ENCODE measurements at places on chromosomes 13 and 19.

DNA sequence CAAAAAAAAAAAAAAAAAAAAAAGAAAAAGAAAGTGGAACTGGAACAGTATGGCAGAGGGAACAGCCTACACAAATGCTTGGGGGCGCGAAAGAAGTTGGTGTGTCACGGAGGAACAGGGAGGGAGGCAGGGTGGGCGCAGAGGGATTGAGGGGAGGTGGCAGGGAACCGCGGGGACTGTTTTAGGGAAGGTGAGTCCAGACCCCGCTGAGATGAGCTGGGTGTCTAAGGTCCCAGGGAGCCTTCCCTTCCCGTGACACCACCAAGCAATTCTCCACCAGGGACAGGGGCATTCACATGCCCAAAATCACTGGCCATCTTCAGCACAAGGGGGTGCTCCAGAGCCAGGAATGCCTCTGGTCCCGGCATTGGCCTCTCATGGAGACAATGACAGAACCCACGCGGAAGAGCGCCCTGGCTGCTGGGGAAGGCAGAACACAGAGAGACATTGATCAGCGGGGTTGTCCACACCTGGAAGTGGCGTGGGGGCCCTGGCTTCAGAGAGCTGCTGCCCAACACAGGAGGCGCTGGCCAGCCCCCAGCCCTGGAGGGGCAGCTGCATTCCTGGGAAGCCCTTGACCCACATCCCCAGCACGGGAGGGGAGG lies 6.9 kb downstream of the PEAK3 start:
- DNase-seq, result no peak

GRCh38 chr19:2744113-2744512 lies 4.3 kb upstream of the SLC39A3 start:
- DNase-seq, result no peak

GRCh38 chr19:31274251-31275067 lies 74.8 kb downstream of the TSHZ3 start:
- no peak for DNase-seq

- DNase-seq, result no peak
These were observed 6.0 kb downstream of the KANK2 start for GRCh38 chr19:11191273-11191755.

GRCh38 chr13:26457212-26457611 lies 100.3 kb upstream of the WASF3 start:
- DNase-seq, result no peak

GRCh38 chr13:74299721-74300120 lies 165.5 kb upstream of the KLF12 start:
- no peak for DNase-seq

DNA sequence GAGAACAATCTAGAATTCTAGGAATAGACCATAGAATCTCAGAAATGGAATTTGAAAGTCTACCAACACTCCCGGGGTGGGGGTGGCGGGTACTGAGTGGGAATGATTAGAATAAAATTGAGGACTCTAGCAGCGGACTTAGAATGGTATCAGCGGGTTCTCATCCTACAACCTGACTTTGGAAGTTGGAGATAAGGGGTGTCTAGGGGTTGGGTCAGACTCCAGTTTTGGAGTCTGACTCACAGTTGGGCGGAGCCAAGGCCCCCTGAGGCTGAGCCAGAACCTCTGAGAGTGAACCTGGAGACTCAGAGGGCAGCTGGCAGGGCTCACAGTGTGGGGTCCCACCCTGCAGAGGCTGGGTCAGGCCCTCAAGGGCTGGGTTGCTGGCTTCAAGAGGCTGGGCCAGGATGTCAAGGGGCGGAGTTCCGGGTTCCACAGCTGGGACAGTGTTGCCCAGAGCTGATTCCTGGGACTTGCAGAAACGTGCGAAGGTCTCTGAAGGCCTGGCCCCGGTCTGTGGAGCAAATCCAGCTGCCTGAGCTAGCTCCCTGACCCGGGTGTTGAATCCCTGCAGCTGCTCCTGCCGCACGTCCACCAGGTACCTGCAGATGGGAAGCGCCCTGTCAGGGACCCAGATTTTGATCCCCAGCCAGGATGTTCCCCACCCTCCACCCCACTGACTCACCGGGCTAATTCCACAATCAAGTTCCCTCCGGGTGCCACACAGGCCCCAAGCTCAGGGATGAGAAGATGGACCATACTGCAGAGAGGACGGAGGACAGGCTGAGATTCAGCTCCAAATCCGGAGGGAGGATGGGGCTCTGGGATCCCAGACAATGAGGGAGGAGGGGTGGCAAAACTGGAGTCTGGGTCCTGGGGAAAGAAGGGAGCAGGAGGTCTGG lies 1.6 kb upstream of the TNNI3 start:
- no peak for DNase-seq

DNA sequence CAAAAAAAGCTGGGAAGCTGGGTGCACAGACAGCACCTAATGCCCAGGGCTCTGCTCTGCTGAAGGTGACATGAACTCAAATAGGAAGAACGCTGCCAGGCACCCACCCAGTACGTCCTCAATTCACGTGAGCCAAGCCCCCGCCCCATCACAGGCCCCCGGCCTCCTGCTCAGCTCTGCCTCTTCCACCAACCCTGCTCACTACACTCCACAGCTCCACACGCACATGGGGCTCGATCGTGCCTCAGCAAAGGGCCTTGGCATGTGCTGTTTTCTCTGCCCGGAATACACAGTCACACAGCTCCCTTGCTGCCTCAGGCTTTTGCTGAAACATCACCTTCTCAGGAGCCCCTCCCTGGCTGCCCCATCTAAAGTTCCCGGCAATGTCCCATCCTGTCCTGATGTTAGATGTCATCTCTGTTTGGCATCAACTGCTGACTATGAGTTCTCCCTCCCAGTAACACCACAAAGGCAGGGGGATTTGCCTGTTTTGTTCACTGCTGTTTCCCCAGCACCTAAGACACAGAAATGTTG lies 2.3 kb downstream of the ATP13A1 start:
- no peak for DNase-seq

DNA sequence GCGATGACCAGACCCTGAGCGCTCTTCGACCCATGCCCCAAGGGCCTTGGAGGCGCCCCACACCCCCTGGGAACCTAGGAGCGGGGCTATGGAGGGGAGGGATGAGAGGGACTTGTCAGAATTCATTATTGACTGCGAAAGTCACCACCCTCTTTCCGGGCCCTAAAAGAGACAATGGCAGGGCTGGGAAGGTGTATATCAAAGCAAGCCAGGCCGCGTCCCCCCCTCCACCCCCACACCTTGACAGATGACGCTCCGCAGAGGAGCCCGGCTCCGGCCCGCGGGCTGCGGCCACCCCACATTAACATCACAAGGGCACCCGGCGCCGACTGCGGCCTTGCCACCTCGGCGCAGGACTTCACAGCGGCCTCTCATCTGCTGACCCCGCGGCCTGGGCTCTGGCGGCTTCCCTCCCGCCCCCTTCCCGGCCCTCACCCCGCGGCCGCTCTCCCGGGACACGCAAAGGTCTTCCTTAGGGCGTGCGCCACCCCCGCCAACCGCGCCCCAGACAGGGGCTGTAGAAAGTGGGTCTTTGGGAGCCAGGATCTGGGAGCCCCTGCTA lies 2.4 kb downstream of the CDX2 start:
- DNase-seq, result no peak

- DNase-seq, result no peak
These were observed 9.4 kb downstream of the SLC25A23 start for GRCh38 chr19:6450166-6450565.

GRCh38 chr13:105595471-105595870 lies 940.0 kb downstream of the EFNB2 start:
- DNase-seq, result no peak

Data from activated naive CD4-positive, alpha-beta T cell (primary cell).